ENCODE measurements at places on chromosomes 1 and 21.

GRCh38 chr1:44489481-44489880 lies 84.4 kb downstream of the RNF220 start:
- DNase-seq = no peak

DNA sequence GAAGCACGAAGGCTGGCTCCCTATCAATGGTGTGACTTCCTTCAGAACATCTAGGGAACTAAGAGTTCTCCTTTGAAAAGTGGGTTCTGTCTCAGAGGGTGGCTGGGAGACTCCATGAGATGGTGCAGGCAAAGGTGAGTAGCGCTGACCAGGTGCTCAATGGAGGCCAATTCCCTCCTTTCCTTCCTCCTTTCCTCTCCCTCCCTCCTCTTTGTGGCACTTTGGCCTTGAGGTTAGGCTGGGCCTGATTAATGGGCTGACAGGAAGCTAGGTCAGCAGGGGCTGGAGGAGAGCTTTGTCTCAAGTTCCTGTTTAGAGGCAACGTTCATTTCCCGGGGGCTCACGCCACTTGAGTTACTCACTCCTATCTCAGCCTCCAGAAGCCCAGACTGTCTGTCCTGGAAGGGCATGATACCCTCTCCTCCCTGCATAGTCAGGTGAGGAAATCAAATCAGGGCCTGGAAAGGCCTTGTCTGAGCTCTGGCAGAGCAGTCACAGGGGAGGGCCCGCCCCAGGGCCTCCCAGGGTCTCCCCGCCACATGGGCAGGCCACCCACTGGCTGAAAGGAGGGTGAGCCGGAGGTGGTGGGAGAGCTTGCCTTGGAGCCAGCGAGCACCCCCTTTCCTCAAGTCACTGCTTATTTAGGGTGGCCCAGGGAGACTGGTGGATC lies 58.4 kb upstream of the SSBP3 start:
- peak; percentile 62 for DNase-seq

GRCh38 chr1:32219022-32219421 lies 3.1 kb downstream of the TMEM234 start:
- no peak for DNase-seq

GRCh38 chr1:204042516-204042915 lies 30.4 kb upstream of the SOX13 start:
- no peak for DNase-seq

- no peak for DNase-seq
These were observed 121.2 kb downstream of the EPHB2 start for GRCh38 chr1:22831729-22832413.

DNA sequence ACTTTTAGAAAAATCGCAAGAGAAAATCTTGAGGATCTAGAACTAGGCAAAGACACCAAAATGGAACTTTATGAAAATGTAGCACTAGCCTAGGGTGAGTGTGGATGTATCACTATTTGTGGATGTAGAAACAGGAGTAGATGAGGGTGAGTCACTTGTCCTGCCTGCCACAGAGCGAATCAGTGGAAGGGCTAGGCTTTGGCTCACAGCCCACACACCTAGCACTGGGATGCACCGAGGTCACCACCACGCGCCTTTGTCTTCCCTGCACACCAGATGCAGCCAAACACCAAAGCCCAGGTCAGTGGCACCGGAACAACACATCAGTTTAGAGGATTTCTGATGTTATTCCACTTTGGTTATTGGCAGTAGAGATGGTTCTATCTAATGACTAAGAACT lies 38.2 kb downstream of the PKNOX1 start:
- no peak for DNase-seq

DNA sequence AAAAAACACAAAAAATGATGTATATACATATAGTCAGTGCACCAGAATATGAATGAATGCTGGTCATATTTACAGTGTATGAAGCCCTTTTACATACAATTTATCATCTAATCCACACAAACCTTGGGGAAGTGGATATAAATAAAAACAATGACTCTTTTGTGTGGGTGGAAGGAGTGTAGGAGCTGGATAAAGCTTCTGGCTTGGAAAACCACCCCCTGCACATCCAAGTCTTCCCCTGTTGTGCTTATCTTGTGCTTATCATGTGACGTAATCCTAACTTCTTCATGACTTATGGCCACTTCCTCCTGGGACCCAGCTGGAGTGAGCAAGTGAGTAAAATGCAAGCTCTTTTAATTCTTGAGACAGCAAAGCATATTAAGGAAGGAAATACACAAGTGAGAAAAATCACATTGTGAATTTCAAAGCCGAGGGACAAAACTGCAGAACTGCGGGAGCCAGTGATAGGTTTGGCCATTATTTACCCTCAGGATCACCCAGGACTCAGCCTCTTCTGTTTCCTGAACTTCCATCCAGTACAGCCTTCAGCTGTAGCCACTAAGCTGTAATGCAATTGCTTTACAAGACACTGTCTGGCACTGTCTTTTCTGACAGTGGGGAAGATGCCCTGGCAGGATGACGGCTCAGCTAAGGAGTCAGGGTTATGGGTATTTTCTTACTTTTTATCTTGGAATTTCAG lies 104.0 kb upstream of the PPM1J start:
- no peak for DNase-seq

DNA sequence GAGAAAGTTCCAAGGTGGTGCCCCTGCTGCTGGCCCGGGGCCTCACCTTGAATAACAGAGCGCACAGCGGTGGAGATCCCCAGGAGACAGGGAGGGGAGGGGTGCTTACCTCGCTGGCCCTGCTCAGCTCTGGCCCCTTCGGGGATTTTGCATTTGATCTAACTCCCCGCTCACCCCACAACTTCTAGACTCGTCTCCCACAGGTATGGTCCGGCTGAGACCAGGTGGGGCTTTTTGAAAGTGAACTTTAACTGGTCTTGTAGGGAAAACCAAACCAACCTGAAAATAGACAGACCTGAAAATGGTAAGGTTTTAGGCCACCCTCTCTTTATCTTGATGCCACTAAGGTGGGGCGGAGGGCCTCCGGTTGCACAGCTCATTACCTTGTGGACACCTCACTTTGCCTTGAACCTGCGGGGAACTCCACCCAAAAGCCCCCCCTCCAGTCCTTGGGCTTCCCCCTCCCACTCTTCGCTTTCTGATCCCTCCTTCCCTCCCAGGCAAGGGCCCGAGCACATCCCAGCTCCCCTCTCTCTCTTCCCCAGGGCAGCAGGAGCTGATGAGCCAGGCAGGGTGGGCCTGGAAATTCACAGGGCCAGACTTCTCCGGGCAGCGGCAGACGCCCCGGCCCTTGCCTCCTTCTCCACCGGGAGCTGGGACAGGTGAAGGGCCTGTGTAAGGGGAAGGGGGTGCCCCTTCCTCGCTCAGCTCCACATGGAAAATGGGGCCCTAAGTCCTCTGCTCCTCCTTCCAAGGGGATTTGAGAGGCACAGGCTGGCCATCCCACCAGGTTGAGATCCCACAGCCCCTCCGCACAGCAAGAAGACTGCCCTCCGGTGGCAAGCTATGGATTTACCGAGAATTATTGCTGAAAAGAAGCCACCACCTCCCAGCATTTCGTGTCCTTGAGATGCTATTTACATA lies 16.1 kb downstream of the TNFRSF8 start:
- DNase-seq = no peak

DNA sequence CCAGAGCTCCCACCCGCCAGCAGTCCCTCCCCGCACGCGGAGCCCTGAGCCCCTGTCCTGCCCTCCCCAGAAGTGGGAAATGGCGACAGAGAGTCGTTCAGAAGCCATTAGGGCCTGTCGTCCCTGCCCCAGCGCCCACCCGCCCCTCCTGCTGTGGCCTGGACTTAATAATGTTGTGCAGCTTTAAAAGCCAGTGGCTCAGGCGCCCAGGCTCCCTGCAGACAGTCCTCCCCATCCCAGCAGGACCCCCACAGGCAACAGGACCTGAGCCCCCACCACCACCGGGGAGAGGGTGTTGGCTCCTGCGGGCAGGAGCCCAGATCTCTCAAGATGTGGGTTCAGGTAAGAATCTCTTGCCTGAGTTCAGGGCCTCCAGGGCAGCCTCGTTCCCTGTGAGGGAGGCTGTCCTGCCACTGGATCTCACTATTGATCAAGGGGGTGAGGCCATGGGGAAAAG lies 125.3 kb upstream of the RUNX3 start:
- DNase-seq = peak; percentile 46

DNA sequence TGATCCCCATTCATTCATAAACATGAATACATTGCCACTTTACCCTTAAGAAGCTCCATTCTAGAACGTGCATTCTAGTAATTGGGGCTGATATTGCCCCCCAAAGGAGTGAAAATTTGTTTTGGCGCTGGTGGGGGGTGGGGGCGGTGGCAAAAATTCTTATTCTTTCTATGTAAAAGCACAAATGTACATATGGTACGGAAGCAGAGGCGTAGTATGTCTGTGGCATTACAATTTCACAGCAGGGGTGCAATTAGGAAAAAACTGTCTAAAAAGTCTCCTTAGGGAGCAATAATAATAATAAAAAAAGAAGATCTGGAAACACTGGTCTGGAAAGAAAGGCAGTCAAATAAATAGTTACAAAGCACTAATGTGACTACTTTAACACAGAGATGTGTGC lies 40.4 kb upstream of the TMEM51 start:
- no peak for DNase-seq

DNA sequence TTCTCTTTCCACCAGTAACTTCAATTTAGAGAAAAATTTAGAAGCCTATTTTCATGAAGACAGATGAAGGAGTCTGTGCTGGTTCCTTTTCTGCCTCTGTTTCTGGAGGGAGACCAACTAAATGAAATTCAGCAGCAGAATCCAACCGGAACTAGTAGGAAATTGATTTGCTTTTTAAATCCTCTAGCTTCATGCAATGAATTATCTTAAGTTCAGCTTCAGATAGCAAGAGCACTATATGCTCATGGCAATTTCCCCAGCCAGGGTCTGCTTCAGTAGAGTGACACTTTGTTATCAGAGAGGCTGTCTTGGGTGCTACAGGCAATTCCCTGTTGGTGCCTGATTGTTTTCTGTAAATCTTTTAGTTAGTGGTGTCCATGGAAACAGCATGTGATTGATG lies 189.7 kb downstream of the SLC35F3 start:
- DNase-seq = no peak

DNA sequence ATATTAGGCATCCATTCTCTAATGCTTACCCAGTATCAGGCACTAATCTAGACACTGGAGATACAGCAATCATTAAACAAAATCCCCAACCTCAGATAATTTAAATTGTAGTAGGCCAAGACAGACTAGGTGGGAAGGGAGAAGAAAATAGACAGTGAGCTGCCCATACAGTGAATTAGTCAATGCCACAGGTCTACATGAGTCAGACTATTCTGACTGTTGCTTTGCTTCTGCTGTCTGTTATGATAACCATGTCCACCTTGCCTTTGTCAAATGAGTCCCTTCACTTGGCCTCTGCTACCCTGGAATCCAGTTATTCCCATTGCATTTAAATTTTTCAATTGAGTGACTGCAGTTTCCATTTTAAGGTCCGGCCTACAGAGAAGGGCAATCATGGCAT lies 59.5 kb downstream of the PIK3R3 start:
- no peak for DNase-seq

DNA sequence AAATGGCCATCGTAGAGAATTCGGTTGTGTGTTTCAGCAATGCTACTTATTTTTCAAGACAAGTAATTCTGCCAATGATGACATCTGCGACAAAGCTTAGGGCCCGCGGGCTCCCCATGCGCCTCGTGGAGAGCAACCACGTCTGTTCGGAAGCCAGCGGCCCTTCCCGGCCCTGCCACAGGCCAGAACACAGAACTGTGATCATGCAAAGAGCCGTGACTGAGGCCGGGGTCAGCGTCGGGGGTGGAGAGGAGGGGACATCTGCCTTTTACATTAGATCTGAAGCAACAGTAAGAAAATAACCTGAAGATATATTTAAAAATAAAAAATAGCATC lies 103.7 kb downstream of the PGBD5 start:
- DNase-seq = peak; percentile 73

GRCh38 chr1:61561666-61562065 lies 163.3 kb downstream of the TM2D1 start:
- DNase-seq = no peak

GRCh38 chr1:106688446-106688845 lies 368.0 kb upstream of the PRMT6 start:
- no peak for DNase-seq

DNA sequence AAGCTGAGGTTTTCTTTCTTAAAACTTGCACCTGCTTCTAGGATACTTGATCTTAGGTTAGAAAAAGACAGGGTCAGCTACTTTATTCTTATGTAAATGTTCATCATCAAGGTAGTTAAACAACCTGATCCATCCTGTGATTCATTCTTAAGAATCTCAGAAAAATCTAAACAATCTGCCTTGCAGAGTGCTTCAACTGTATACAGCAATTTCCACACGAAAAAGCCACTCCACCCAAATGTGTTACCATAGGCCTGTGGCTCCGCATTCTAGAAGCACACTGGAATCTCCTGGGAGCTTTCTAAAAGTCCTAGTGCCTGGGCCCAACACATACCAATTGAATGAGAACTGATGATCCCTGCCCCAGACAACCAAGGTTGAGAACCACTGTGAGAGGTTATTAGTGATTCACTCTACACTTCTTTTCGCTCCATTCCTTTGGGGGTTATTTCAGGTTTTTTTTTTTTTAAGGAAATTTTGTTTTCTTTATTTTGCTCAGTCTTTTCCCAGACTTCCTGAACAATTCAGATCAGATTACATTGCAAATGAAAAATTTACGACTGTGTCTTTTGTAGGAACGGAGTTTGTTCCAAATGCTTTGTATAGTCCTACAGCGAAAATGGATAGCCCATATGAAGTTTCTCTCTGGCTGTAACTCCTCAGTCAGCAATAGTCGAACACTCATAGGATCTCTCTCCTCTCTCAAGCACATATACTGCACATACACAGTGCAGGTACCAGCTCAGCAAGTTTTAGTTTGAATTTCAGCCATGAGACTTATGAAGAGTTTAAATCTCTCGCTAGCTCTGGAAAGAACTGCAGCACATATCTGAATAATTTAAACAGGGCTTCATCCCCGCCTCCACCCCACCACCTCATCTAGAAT lies 16.1 kb downstream of the SMYD2 start:
- DNase-seq = no peak

DNA sequence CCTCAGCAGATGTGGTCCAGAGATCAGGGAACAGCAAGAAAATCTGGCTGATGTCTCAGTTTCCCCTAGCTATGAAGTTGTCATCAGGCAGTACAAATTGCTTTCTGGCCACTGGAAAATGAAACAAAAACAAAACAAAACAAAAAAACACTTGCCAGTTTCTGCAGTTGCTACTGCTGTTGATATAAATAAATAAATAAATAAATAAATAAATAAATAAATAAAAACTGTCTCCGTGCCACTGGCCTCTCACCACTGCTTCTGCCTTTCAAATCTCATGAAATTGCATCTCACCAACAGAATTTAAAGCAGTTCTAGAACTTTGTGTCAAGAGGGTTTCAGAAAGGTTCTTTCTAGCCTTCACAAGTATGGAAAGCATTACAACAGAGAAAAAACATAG lies 62.9 kb downstream of the C1orf87 start:
- DNase-seq = no peak

- no peak for DNase-seq
These were observed 93.5 kb downstream of the SIK1 start for GRCh38 chr21:43333298-43334062.

GRCh38 chr1:211591980-211592493 lies 13.1 kb upstream of the SLC30A1 start:
- DNase-seq = no peak

- DNase-seq = no peak
These were observed 50.9 kb downstream of the ACBD6 start for GRCh38 chr1:180451504-180451903.

GRCh38 chr1:57910305-57910704 lies 486.4 kb upstream of the DAB1 start:
- no peak for DNase-seq

- no peak for DNase-seq
These were observed 415.4 kb downstream of the TTLL7 start for GRCh38 chr1:83583351-83584014.
